ENCODE measurements at places on chromosomes 12 and 14.
A peak's percentile ranks its signal among the peaks of the same experiment; 100 is the strongest.

GRCh38 chr14:52244328-52244727 lies 23.2 kb upstream of the PTGDR start:
- DNase-seq, result no peak

DNA sequence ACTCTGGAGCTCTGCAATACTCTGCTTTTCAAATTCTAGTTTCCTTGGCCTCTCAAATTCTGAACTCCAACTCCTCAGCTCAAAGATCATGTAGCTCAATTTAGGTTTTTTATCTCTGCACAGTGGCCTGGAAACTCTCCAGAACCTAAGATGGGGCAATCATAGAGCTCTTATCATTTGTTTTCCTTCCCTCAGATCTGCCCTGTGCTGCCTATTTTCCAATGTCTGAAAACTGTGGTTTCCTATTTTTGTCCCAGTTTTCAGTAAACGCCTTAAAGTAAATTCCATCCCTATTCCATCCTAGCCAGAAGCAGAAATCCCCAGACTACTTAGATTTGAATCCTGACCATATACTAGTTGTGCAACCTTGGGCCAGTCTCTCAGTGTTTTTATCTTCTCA lies 73.2 kb downstream of the CEP83 start:
- no peak for DNase-seq

GRCh38 chr14:49494836-49495235 lies 91.3 kb downstream of the RPS29 start:
- no peak for DNase-seq

DNA sequence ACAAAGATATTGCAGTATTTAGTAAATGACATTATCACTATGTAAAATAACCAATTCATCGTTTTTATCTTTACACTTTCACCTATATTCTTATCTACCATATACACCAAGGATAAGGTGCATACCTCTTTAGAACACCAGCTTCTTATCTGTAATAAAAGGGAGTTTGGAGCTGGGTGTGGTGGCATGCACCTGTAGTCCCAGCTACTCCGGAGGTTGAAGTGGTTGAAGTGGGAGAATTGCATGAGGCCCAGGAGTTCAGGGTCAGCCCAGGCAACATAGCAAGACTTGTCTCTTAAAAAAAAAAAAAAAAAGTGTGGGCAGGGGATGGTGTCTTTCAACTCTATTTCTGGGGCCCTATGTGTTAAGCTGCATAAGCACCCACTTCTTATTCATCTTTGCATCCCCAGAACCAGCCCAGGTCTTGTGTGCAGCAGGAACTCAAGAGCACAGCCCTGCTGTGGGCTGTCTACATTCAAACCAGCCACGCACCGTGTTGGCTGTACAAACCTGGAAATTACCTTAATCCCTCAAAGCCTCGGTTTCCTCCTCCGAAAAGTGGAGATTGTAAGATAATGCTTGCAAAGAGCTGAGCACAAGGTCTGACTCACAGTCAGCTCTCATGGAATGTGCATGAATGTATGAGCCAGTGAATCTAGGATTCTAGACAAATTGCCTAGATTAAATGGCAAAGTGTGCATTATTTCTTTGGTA lies 256.6 kb upstream of the FOXN3 start:
- DNase-seq, result peak; percentile 18

GRCh38 chr14:73718418-73719251 lies 4.5 kb upstream of the PNMA1 start:
- DNase-seq, result no peak

DNA sequence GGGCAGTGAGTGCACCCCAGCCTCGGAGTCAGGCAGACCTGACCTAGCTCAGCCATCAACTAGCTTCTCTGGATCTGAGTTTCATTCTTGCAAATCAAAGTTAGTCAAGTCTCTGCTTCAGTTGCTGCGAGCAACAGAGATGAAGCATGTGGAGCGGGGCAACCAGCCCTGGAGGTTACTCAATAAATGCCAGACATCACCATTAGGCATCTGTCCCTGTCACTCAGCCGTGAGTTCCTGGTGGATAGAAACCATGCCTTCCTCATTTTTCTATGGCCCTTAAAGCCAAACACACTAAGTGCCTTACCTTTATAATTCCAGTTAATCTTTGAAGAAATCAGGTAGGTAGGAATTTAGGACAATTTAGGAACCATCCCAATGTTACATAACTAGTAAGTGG lies 19.3 kb downstream of the RFX4 start:
- no peak for DNase-seq

DNA sequence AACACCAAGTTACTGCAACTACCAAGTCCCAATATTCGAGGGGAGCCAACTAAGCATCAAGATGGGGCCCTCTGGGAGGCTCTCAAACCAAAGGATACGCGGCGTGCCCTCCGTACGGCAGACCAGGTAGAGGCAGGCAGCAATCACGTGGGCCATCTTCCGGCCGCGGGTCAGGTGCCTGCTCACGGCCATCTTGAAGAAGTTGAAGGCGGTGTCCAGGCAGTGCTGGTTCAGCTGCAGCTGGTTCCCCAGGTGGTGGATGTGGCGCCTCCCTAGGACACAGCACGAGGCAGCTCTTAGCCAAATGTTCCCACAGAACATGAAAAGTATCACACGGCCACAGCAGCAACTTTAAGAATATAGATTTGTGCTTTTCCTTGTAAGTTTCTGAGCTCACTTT lies 24.3 kb downstream of the BTBD6 start:
- DNase-seq, result no peak

DNA sequence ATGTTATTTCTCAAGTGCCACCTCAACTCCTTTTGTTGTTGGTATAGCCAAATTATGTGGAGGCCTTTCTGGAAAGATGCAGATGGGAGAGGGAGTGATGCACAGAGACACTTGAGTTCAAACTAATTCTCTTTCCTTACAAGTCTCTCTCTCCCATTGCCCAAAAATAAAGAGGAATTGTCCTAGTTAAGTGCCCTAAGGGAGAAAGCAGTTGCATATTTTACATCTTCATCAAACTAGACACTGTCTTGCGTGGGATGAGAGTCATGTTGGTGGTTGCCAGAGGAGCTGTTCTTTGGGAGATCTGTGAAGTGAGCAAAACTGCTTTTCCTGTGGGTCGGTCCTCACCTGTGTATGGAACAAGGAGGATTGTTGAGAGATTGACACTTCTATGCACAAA lies 72.2 kb downstream of the EP400 start:
- no peak for DNase-seq

- no peak for DNase-seq
Observed at GRCh38 chr12:103247531-103247930, 248.2 kb downstream of the C12orf42 start.

DNA sequence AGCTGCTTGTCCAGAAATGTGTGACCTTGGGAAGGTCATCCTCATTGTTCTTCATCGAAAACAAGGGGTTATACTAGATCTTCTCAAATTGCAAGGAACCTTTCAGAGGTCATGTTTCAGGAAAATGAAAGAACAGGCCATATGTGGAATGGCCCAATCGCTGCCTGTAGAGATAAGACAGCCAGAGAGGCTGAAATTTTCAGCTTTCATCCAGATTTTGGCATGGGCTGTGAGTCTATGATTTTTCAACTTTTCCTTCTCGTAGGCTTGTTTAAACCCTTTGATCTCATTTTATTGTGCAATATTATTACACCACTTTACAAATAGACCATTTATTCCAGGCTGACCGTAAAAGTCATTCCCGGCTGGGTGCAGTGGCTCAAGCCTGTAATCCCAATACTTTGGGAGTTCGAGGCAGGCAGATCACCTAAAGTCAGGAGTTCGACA lies 17.1 kb upstream of the ATXN2 start:
- DNase-seq, result no peak

GRCh38 chr12:130104571-130105106 lies 57.6 kb upstream of the FZD10 start:
- DNase-seq, result no peak

GRCh38 chr14:21874167-21874566 lies 200.5 kb upstream of the OR4E1 start:
- no peak for DNase-seq

DNA sequence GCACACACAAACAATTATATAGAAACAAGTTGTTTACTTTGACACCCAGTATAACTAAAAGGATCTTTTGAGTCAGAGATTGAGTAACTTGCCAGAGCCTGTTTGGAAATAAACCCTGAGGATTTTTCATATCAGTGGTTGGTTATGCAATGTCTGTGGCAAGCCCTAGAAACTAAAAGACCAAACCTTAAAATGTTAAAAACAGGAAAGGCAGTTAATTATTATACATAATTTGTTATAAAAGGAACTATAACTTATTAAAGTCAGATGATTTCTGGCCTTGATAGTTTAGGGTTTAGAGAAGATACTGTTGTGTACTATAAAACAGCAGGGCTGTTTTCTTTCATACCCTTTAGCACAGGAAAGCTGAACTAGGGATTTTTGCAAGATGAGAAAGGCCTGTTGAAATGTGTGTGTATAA lies 44.1 kb downstream of the PSEN1 start:
- no peak for DNase-seq

DNA sequence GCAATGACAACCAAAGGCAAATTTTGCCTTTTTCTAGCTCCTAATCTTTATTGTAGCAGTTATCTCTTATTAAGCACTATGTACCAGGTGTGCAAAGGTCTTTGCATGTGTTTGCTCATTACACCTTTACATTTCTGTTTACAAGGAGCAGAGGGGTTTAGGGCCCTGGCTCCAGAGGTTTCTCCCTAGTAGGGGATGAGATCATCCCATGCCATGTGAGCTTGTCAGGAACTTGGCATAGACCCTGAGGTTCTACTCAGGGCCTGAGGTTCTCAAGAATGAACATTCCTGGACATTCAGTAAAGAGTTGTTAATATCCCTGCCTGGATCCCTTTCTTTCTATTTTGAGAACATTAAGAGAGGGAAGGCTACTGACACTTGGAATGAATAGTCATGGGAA lies 292.0 kb downstream of the RPAP3 start:
- no peak for DNase-seq

DNA sequence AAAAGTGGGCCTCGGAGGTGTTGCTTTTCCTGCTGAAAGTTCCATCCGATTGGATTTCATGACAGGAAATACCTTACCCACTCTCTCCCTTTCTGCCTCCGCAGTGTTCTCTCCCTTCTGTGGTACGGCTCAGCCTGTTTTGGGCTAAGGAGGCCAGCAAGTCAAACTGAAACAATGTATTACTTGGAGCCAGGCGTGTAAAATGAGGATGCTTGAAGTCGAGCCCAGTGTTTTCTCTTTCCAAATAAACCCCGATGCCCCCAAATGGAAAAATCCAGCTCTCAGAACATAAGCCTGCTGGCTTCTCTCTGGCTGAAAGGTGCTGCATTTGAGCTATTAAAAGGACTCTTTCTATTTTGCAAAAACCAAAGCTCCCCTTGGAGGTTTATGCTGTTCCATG lies 124.7 kb downstream of the ZNF664 start:
- no peak for DNase-seq

DNA sequence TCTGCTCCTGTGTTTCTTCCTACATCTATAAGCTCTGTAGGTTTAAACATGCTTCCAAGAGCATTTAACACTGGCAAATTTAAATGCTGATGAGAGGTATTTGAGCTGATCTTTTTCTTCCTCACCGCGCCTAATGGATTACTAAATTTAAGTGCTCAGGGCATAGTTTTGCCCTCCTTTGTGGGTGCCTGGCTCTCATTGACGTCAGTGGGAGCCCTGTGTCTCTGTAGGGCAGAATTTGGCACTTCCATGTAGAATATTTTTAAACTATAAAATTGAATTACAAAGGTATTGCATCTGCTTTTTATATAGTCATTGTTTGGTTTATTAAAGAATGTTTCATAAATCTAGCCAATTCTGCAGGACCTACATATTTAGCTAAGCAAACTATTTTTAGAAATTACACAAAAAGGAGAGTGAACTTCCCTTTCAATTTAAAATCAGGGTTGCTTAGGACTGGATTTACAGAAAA lies 444.8 kb downstream of the AEBP2 start:
- no peak for DNase-seq

GRCh38 chr14:34027130-34027989 lies 76.5 kb upstream of the EGLN3 start:
- DNase-seq, result no peak

DNA sequence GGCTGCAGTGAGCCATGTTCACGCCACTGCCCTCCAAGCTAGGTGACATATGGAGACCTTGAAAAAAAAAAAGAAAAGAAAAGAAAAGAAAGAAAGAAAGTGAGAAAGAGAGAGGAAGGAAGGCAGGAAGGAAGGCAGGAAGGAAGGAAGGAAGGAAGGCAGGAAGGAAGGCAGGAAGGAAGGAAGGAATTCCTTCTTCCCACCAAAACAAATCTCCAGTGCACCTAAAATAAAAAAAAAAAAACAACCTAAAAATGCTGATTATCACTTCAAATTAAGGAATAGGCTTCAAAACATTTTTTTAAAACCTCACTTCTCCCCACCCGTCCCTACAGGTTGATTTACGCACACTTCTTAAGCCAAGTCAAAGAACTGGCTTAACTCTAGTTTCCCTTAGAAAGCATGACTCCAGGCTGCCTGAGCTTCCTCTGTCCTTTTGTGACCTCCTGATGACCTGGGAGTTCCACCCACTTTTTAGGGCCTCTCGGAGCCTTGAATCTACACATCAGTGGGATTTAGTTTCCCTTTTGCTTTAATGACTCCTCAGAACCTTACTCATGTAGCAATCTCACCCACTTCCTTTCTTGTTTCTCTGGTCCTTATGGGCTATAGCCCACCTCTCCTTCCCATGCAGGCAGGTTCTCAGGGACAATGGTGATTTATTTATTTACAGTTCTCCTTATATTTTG lies 18.6 kb downstream of the DUSP6 start:
- peak; percentile 33 for DNase-seq

DNA sequence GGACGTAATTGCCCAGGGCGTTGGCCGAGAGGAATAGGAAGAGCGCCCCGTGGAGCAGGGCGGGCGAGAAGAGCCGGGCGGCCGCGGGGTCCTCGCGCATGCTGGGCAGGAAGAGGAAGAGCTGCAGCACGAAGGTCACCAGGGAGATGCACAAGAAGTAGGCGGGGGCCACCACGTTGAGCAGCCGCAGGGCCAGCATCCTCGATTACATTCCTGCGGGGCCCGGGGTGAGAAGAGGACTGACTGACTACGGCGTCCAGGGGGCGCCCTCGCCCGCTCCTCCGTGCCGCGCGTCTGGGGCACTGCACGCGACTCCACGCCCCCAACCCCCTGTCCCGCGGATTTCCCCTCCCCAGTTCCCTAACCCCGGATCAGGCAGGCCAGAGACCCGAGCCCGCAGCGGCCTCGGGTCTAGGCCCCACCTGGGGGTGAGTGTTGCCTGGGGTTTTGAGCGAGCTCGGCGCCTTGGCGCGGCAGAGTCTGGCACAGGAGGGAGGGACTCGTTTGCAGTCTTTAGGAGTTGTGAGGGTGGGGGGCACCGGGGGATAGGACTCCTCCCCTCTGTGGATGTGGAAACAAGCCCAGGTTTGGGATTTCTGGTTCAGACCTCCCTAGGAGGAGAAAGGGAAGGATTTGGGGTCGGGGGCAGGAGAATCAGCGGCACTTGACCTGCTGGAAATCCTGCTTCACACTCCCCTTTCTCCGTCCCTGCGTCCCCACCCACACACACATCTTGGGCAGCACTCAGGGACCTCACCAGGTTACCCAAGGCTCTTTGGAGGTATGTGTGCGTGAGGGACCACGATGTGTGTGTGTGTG lies 1.8 kb downstream of the ZDHHC22 start:
- DNase-seq, result peak; percentile 41

Measured in stimulated activated CD4-positive, alpha-beta T cell treated with anti-CD3 and anti-CD28 coated beads, Interleukin-4, amount 100 ng/mL, for 24 hours (primary cell).